Right renal pelvis (tissue), 4 donors: ENCODE measurements at places on chromosomes 5 and 9. TPM values are rescaled to one million over a fixed set of nuclear protein-coding genes. Genes with fewer than 3 reads are reported as not detected.

DNA sequence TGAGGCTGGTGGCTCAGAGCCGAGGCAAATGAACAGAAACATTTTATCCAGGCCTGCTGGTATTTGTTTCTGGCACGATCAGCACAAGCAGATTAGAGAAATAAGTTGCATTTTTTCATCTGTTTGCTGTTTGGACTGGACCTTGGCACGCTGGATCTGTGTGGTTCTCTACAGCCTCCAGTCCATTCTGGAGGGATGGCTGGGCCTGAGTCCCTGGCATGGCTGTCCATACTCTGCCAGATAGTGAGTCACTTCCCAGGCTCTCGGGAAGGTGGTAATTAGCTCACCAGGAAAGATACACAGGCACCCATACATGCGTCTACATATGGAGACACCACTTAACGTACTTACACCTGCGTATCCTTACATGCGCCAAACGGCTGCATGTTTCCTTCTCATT is 78.6 kb downstream of the SPRY4 start:
- DNase-seq = no peak

- no peak for DNase-seq
These were observed 86.6 kb downstream of the PPARGC1B start for GRCh38 chr5:149816661-149817060.

DNA sequence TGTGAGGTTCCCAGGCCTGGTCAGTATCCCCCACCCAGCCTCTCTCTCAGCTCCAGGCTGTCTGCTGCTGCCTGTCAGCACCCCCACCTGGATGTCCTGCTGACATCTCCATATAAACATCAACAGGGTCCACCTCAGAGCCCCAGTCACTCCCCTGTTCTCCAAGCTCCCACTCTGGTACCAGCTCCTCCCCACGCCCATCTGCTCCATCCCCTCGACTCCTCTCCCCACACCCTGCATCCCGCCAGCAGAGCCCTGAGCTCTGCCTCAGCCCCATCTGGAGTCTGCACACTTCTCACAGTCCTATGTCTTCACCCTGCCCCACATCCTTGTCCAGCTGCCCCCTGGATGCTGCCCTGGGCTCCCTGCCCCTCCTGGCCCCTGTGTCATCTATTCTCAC is 67.7 kb upstream of the LRRTM2 start:
- DNase-seq = no peak

DNA sequence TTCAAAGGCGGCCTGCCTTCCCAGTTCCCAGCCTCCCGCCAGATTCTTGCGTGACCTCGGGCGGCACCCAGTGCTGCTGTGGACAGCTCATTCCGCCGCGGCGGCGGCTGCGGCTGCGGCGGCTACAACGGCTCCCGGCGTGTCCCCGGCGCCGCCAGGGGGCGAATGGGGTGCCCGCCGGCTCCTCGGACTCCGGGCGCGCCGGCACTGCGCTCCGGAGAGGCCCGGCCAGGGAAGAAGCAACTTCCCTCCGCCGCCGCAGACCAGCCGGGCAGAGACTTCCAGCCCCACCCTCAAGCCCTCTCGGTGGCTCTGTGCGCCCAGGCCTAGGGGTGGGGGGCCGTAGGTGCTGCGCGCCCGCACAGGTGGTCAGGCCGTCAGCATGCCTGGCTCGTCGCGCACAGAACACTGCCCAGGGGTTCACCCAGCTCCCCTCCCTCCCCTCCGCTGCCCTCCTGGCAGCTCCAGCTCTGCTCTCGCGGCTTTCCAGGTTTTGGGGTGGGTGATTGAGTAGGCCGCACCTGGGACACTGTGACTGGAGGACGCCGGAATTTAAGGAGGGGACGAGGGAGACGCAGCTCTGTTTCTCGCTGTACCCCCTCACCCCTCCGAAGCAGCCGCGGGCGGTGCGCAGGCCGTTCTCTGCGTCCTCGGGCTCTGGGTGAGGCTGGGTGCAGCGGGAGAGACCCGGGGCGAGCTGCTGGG is 20.2 kb downstream of the IGIP start:
- peak; percentile 50 for DNase-seq

- DNase-seq = no peak
These were observed 321.4 kb upstream of the SEMA6A start for GRCh38 chr5:116896001-116896400.

- no peak for DNase-seq
These were observed 622.6 kb downstream of the PRR16 start for GRCh38 chr5:121086671-121087070.

DNA sequence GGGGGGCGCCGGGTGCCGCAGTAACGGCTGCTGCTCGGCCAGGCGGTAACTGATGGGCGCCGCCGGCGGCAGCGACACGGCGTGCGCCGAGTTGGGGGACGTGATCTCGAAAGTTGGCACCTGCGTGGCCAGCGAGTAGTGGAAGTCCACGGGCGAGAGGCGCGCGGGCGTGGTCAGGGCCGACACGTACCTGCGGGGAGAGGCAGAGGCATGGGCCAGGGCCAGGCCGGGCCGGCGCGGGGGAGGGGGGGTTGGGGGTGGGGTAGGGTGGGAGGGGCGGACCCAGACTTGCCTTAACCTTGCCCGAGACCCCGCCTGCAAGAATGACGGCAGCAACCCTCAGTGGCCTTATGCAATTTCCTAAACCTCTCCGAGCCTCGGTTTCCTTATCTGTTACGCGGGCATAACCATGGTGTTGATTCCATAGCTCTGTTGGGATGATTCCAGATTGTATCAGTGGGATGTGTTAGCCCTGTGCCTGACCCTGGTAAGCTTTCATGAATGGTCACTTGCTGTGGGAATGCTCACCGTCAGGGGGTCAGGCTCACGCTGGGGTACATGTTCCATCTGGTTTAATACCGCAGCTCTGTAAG is 53.0 kb downstream of the PSD2 start:
- no peak for DNase-seq

DNA sequence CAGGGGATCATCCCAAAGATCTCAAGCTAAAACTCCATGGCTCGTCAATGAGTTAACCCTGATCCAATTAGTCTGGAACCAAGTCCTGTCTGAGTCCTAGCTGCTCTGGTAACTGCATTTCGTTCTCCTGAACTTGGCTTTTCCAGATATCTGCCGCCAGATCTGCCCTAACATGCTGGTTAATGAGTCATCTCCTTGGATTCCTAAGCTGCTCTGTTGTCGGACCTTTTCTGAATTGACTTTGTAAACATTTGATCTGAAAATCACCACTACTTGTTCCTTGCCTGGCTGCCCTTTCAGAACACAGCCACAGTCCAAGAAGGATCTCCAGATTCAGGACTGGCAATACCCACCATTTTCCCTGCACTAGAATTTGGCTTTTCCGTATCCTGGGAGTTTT is 473.0 kb downstream of the ZSWIM6 start:
- DNase-seq = no peak

DNA sequence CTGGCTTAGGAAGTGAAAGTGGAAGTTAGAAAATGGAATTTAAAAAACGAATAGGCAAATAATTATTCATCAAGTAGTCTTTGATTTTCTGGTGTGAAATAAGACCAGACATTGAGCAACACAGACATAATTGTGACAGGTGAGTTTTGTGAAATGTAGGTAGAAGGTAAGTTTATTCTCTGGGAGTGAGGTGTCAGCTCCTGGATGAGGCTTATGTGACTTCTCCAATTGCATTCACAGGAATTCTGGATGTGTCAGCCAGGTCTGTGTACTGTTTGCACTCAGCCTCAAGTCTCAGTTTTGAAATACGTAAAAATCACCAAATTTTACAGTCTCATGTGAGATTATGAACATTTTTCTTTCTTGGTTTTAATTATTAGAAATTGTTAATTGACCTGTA is 537.6 kb downstream of the CETN3 start:
- no peak for DNase-seq

DNA sequence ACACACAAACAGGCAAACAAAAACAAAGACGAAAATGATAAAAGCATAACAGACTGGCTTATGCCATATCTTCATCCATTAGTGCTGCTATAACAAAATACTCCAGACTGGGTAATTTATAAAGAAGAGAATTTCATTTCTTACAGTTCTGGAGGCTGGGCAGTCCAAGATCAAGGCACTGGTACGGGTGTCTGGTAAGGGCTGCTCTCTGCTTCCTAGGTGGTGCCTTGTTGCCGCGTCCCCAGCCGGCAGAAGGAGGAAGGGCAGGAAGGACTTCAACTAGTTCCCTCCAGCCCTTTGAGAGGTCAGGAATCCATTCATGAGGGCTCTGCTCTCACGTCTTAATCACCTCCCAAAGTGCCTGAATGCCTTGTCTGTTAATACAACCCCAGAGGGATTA is 122.6 kb downstream of the BOD1 start:
- DNase-seq = no peak

DNA sequence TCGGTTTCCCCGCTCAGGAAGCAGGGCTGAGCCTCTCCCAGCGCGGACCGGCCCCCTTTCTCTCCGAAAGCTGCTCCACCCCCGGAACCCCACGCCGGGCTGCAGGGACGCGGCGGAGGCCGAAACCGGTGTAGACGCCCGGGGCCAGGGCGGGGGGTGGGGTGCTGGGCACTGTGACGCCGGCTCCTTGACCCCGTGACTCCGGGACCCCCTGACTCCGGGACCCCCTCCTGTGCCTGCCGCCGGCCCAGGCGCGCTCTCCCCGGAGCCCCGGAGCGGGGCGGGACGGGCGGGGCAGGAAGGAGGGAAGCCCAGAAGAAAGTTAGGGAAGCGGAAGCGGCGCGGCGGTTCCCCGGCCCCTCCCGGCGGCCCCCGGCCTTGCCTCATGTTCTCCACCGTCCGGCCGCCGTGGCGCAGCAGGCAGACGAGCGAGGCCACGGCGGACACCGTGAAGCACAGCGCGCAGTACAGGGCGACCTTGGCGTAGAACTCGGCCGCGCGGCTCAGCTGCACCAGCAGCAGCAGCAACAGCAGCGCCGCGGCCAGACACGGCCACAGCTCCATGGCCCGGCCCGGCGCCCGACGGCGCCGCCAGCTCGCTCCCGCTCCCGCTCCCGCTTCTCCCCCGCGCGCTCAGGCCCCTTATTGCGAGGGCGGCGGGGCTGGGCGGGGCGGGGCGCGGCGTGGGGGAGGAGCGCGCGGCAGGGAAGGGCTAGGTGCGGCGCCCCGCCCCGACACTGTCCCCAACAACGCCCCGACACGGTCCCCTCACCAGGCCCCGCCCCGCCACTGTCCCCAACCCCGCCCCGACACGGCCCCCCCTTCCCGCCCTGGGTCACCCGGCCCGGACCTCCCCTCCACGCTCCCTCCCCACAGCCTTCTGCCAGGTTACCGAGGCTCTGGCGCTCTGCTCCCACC is at the start of gene AGPAT2:
AGPAT2 (minus strand) TSS at position 664 of the 918 bp plus-strand sequence; CDS start at position 564, 100 bp downstream.
- no peak for DNase-seq

- no peak for DNase-seq
These were observed 1056.5 kb upstream of the EDIL3 start for GRCh38 chr5:85441156-85441555.

- DNase-seq = no peak
These were observed 55.4 kb downstream of the STK32A start for GRCh38 chr5:147290261-147290660.

DNA sequence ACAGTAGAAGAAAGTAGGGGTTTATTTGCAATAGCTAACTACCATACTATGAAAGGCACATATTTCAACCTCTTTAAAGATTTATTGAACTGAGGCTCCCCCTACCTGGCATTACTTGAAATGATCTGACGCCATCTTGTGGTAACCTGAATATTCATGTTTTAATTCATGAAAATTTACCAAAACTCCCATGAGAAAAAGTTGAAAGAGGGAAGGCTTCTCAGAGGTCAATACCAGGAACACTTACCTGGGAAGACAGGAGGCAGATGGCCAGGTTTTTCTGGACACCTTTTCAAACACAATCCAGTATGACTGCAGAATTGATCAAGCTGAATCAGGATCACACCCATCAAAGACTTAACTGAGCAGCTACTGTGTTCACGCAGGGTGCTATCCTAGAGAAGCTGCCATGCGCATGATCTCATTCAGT is 9.4 kb downstream of the PRELID2 start:
- peak; percentile 32 for DNase-seq

Gene TBC1D13
- 36.0 TPM for polyA plus RNA-seq

Gene ZNF618
- polyA plus RNA-seq = 43.3 TPM
